NAMALWA (cell line): ENCODE measurements at places on chromosomes 5 and 9.

- DNase-seq: no peak
These were observed 12.3 kb upstream of the URM1 start for GRCh38 chr9:128358861-128359260.

DNA sequence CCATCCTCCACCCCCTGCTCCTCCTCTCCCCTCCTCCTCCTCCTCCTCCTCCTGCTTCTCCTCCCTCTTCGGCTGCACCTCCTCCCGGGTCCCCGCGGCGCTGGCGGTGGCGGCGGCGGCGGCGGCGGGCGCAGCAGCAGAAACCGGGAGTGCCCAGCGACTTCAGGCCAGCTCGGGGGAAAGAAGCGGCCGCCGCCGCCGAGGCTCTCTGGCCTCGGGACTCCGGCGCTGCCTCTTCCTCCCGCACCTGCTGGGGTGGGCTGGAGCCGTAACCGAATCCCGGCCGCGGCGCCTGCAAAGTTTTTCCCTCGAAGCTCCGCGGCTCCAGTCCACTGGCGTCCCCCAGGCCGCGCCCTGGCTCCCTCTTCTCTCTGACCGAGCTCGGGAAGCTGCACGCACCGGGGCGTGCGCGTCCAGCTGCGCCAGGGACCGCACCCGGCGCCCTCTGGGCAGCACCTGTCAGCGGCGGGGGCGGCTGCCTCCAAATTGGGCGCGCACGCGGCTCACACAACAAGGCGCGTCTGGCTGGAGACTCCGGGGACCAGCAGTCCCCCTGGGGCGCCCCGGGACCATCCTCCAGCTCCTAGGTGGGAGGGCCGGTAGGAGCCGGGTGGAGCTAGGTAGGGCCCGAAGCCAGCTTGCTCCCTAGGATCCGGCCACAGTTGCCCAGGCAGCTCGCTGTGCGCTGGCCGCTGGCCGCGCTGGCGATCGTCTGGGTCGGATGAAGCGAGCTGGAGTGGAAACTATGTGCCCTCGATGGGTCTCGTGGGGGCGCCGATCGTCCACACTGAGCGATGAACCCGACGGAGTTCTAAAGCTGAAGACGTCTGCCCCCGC lies at the start of gene MCTP1:
TSS of gene MCTP1 (minus strand) at position 523 of the 837 bp plus-strand sequence.
- no peak for DNase-seq

- DNase-seq: no peak
These were observed 122.7 kb downstream of the GRIA1 start for GRCh38 chr5:153613144-153613543.

- no peak for DNase-seq
These were observed 1313.7 kb downstream of the PTPRD start for GRCh38 chr9:9299134-9299533.

DNA sequence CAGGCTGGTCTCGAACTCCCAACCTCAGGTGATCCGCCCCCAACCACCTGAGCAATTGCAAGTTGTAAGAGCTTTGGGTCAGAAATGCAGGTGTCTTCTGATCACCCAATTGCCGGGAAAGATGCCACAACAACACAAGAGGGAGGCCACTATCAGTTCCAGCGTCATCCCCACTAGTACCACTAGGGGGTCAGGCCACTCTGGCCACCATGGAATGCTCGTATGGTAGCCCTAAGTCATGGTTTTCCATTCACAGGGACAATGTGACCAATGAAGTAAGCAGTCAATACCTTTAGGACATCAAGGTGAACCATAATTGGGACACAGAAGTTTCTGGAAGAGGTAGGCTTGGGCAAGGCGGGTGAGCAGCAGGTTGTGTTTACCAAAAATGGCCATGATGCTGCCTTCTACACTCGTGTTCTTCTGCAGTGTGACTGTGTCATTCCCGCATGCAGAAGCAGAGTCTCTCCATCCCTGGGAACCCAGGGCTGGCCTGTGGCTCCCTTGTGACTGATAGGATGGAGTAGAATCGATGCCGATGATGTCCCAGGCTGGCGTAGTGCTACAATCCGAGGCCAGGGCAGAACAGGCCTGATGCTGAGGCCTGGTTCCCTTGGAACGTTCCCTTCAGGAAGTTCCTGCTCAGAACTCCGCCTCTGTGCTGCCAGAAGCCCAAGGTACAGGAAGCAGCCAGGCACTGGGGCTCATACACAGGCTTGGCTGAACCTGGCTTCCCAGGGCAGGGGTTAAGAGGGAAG lies 42.2 kb upstream of the ANKRD33B start:
- peak; percentile 36 for DNase-seq

DNA sequence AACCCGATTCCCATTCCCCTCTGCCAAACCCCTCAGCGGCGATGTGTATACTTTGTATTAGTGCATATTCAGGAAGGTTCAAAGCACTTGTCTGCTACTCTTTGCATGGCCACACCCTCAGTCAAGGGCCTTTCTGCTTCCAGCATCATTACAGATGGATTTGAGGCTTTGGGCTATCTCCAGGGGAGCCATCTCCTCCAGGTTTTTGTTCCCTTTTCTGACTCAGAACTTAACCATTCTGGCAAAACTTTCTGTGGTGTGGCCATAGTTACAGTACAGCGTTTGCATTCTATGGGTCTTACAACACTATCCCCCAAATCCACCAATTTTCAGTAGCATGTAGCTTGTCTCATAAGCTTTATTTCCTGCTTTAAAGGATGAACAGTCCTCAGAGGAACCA lies 36.0 kb upstream of the SVEP1 start:
- DNase-seq: no peak

DNA sequence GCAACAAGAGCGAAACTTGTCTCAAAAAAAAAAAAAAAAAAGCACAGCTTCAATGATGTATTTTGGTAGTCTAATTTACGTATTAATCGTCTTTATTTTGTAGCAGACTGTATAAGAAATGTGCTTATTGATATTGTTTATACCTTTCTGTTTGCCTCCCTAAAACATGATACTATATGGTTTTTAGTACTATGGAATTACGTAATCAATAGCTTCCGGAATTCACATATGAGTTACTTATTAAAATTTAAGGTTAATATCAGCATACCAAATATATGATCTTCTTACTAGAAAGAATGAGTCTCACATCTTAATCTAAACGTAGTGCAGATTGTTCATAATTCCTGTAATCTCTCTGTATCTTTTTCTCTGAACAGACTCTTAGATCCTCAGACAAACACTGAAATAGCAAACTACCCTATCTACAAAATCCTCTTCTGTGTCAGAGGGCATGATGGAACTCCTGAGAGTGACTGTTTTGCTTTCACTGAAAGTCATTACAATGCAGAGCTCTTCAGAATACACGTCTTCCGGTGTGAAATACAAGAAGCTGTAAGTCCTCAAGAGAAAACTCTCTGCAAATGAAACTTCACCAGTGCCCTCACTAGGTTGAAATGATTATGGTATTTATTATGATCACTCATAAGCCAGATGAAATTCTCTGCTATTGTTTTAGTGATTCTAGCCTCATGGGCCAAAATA lies 44.4 kb upstream of the GPR21 start:
- DNase-seq: no peak

DNA sequence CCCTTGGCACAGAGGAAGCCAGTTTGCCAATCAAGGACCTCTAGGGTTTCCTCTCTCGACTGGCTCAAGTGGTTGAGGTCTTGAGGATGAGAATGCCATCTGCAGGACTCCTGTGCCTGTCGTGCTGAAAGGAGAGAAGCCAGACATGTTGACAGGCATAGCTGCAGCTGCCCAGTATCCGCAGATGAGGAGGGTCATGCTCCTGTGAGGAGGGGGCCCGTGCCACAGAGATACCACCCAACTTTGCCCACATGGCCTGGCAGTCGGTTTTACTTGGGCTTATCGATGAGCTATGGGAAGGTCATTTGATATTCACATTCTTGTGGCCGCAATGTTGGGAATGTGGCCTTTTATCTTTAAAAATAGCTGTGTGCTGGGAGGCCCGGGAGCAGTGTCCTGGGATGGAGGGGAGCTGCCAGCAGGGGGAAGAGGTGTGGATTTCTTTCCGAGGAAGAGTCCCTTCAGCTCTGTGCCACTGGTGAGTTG lies 17.4 kb downstream of the FRMPD1 start:
- no peak for DNase-seq

- DNase-seq: no peak
These were observed 399.0 kb downstream of the MED10 start for GRCh38 chr5:5979377-5979760.

DNA sequence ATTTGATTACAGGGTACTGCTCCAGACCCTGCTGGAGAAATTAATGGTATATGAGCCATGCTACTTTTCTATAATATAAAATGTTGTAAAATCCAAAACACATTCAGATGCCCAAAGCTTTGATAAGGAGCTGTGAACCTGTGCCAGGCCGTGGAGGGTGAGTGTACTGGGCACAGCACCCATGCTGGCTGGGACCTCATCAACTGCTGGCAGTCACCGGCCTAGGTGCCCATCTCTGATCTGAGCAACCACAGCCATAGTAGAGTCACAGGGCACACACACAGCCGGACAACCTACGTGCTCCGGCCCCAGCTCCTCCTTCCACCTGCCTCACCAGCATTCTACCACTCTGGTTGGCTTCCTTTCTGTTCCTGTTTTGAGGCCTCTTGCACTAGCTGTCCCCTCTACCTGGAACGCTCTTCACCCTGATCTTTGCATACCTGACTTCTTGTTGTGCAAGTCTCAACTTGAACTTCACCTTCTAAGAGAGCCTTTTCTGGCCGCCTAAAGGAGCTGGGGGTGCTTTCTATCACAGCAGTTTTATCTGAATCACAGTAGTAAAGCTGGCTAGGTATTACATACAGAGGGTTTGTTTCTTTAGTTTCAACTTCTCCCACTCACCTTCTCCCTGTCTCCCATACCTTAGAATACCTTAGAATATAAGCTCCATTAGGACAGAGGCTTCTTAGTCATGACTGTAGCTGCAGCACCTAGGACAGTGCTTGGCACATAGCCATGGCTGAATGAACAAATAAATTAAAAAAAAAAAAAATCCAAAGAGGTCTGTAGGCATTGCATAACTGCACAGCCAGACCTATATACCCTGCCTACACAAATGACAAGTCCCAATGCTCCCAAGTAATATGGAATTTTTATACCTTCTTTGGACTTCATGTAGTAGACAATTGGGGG lies 51.7 kb downstream of the MED27 start:
- DNase-seq: no peak

- no peak for DNase-seq
These were observed 89.4 kb downstream of the SH3TC2 start for GRCh38 chr5:148973455-148973854.

GRCh38 chr5:152378730-152379129 lies 26.3 kb downstream of the NMUR2 start:
- DNase-seq: no peak

DNA sequence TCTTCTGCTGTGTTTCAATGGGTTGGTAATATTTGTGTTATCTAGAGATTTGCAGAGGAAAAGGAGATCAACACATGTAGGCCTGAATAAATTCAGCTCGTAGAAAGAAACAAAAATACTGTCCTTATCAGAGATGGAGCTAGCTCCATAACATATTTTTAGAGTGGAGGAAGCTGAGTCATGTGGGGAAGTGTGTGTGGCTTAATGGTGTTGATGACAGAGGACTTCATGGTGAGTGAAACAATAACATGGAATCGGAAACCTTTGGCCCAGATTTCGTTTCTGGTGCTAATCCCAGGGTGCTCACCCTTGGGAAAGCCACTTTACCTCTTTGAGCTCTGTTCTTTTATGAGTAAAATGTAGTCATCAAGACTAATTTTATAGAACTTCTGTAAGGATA lies 825.0 kb downstream of the TLR4 start:
- no peak for DNase-seq

- DNase-seq: no peak
These were observed 75.1 kb upstream of the SMIM23 start for GRCh38 chr5:171710451-171711024.

GRCh38 chr9:93302586-93303257 lies 118.8 kb downstream of the WNK2 start:
- peak; percentile 86 for DNase-seq

- no peak for DNase-seq
These were observed 709 bp downstream of the WHRN start for GRCh38 chr9:114504341-114505186.

DNA sequence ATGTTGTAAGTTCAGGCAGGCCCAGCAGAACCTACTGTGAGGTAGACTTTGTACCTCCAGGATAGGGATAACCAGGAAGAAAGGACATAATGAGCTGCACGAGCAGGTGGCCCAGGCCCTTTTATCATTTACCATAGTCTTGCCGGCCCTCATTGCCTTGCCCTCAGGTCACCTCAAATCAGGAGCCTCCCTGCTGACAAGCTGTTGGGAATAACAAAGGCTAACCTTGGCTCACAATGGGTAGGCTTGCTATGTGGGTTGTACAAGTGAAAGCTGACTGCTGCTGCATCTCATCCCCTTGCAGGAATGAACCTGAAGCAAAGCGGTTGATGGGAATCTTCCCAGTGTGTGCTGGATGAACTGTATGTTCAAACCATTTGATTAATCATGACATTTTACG lies 159.5 kb upstream of the ACTBL2 start:
- DNase-seq: no peak

- no peak for DNase-seq
These were observed 32.1 kb downstream of the NADK2 start for GRCh38 chr5:36209664-36210063.

DNA sequence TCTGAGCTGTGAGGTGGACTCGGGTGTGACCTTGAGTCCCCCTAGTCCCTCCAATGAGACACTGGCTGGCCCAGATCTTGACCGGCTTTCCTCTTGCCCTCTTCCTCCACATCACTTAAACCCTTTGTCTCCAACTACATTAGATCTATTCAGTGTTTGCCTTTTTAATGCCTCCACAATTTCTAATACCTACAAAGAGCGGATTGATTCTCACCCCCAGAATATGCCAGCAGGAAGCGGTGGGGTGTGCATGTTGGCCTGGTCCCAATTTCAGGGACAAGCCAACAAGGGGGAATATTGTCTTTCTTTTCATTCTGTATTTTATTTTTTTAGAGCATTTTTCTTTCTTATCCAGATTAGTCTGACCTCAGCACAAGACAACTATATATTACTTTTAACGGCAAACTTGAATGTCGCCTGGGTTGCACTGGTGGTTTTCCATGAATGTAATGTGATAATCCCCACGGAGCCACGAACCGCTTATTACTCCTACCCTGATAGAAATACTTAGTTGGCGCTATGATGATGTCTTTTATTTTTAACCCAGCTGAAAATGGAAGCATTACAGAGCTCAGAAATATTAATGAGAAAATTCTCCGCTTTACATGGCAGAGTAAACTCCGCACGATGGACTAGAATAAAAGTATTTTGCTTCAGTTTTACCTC lies 68.5 kb upstream of the MYO10 start:
- DNase-seq: no peak

DNA sequence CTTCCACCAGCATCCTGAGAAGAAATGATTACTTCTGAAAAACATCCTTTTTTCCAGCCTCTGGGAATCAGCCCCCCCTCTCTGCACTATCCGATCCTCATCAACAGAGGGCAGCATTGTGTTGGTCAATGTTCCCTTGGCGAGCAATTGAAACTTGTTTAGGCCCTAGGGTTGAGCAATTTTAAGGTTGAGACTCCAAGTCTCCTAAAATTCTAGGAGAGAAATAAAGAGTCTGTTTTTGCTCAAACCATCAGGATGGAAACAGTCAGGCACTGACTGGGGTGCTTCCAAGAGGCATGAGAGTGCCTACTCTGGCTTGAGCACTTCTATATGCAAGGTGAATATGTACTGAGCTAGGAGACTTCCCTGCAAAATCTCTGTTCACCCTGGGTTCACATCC lies 12.4 kb upstream of the CYFIP2 start:
- peak; percentile 64 for DNase-seq

- DNase-seq: no peak
These were observed 20.9 kb upstream of the ZSWIM6 start for GRCh38 chr5:61311056-61311610.
